ENCODE measurements at places on chromosomes 6 and 20. TPM values are rescaled to one million over a fixed set of nuclear protein-coding genes. Genes with fewer than 3 reads are reported as not detected.

GRCh38 chr20:24111858-24112257, 123.3 kb upstream of the GGTLC1 start:
- H3K27ac ChIP-seq, result no peak overlapping the region
- H3K4me1 ChIP-seq, result no peaks in the 10 kb centered on the region
- no peak overlapping the region for H3K4me3 ChIP-seq

The LGSN gene
- not detected for total RNA-seq

DNA sequence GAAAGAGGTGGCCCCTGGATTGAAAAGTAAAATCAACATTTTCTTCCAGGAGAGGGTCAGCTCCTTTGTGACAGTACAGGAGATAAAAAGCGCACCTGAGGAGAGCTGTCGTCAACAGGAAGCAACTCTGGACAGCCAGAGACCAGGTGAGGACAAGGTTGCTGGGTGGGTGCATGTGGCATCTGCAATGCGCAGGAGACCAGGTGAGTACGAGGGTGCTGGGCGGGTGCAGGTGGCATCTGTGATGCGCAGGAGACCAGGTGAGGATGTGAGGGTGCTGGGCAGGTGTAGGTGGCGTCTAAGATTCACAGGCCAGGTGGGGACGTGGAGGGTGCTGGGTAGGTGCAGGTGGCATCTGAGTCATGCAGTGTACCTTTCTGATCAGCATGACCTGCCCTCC, 38.4 kb downstream of the WDR27 start:
- H3K4me1 ChIP-seq, result no peaks in the 10 kb centered on the region
- H3K27ac ChIP-seq, result no peak overlapping the region
- H3K4me3 ChIP-seq, result no peak overlapping the region
- H3K27me3 ChIP-seq, result no peaks in the 10 kb centered on the region
- peaks cover 56% of the 10 kb centered on the region for H3K36me3 ChIP-seq

GRCh38 chr6:90687775-90688380, 101.0 kb upstream of the MAP3K7 start:
- no peak overlapping the region for H3K4me3 ChIP-seq
- H3K27ac ChIP-seq, result no peak overlapping the region
- no peaks in the 10 kb centered on the region for H3K36me3 ChIP-seq
- no peaks in the 10 kb centered on the region for H3K4me1 ChIP-seq
- peaks cover 5% of the 10 kb centered on the region for H3K27me3 ChIP-seq
